Stimulated activated CD4-positive, alpha-beta T cell treated with anti-CD3 and anti-CD28 coated beads, Interleukin-2, amount 100 ng/mL, for 24 hours (primary cell): ENCODE measurements at places on chromosomes 12 and 14.
A peak's percentile ranks its signal among the peaks of the same experiment; 100 is the strongest.

GRCh38 chr14:92653162-92653651, 95.2 kb downstream of the LGMN start:
- peak; percentile 50 for DNase-seq

DNA sequence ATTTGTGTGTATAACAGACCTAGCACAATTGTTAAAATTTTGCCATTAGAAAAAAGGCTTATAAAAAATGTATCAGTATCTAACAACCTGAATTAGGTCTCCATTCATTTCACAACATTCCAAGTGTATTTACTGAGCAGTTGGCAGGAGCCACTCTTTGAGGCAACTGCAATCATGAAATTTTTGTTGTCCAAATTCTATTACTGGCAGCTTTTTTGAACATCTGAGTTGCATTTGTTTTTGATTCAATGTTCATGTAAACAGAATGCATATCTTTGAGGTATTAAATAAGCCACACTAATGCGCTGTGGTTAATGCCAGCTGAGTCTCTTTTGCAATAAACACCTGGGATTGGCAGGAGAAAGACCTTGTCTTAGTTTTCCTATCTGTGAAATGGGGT, 8.7 kb downstream of the KITLG start:
- no peak for DNase-seq

GRCh38 chr14:20802341-20803084, at the start of gene RNASE1:
Gene RNASE1 (minus strand): TSS chr14:20802844. CDS start chr14:20802068, 776 bp downstream.
- DNase-seq, result no peak

DNA sequence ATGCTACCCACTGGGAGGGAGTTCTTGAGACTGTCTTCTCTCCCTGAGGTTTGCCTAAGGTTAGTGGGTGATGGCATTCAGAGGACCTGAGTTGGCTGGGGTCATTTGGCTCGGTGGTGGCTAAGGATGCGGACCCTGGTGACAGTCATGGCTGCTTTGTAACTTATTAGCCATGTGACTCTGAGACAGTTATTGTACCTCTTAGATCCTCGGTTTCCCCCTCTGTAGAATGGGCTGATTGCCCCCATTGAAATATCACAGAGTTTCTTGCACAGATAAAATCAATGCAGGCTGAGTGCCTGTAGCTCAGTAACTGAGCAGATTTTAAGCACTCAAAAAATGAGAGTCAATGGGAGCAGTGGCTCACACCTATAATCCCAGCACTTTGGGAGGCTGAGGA, 96.7 kb upstream of the MED13L start:
- DNase-seq, result no peak

DNA sequence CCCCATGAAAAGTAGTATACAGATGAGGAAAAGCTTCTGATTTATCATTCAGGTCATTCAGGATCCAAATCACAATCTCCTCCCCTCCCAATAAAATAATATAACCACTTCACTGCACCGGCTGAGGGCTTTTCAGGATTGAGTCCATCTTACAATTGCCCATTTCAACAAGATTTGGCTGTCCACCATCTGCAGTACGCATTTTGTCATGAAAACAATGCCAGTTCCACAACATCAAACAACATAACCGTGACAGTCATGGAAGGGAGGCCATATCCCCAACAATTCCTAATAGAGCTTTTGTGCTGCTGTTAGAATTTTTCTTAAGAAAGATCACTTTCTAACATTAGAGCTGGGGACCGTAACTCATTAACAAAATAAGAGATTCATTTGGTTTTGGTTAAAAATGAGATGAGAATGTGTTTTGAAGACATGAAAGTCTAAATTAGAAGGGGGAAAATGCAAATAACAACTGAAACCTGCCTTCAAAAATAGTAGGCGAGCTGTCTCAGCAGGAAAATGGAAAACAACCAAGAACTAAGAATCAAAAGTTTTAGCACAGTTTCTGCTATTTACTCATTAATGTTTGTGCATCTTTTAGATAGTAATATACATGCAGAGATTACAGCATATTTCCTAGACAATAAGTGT, 38.3 kb upstream of the TMTC2 start:
- no peak for DNase-seq

DNA sequence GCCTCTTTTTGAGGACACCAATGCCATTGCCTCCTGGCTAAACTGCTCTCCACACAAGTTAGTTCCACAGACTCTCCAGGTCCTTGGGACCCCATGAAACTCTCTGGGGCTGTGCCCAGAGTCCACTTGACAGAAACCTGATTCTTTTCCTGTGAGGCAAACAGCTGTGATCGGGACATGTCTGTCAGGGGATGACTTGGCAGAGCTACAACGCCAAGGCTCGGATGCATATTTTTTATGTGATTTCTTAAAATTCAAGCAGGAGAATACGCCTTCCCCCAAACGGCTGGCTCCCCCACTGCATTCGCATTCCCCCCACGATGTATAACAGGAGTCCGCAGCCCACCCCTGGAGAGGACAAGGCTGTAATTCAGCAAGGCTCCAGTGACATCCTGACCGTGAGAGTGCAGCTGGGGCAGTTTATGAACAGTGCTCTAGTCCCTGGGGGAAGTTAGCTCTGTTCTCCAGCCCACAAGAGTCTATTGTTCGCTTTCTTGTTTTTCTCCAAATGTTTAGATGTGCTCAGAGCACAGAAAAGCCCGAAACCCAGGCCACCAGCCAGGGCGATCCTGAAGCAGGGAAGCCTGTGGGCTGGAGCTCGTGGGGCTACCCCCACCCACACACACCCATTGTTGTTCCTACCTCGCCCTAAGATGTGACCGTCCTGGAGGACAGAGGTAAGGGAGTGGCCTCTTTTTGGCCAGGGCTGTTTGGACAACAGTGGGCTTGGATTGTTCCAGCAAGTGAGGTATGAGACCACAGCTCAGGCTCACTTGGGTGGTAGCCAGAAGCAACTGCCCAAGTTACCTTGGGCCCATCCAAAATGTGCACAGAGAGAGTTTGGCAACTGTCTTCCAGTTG, 159.5 kb downstream of the ZFP36L1 start:
- DNase-seq, result no peak

GRCh38 chr12:1573960-1574864, 20.2 kb downstream of the FBXL14 start:
- no peak for DNase-seq

- no peak for DNase-seq
Measured at GRCh38 chr12:78018171-78018910, 187.6 kb downstream of the NAV3 start.

GRCh38 chr12:107732365-107732764, 28.6 kb downstream of the PRDM4 start:
- no peak for DNase-seq

DNA sequence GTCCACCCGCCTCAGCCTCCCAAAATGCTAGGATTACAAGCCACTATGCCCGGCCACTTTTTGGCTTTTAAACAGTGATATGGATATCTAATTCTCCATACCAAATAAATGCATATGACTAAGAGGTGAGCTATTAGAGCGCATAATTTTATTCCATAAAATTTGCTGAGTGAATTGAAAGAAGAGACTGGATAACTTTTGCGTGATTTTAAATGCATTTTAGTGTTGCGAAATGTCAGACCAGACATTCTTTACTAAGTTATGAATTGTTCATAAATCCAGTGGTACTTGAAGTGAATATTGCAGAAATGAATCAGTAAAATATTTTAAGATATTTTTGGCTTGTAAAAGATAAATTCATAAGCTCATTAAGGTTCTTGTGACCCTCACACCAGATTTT, 50.9 kb upstream of the DIP2B start:
- DNase-seq, result no peak

DNA sequence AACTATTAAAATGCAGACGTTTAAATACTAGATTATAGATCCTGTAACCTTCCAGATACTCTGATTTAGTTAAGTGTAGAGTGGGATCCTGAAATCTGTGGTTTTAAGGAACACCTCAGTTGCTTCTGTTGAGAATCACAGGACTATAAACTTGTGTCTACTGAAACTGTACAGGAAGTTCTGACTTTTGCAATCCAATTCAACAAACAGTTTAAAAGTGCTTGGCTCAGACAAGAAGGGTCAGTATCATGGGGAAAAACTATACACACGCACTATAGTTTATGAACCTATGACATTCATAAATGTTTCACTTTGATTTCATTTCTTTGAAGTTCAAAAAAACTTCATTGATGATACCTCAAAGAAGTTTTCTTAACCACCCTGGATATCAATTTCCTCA, 13.8 kb downstream of the PDE3A start:
- DNase-seq, result no peak

DNA sequence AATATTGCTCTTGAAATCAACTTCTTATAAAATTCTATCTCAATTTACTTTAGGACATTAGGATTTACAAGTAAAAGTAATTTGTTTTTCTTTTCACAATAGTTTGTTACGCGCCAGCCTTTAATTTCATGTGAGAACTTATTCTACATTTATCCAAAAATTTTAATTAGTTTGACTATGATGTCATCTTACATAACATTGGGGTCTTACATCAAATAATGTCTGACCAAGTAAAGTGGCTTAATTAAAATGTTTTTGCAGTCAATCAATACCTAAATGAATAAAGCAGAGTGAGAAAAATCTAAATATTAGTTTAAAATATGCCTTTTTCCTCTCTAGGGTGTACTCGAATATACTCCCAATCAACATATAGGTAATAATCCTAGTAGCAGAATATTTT, 666.2 kb upstream of the FBXO33 start:
- no peak for DNase-seq
